ENCODE measurements at places on chromosomes 11 and 22.

- DNase-seq = no peak
These were observed 40.7 kb downstream of the JHY start for GRCh38 chr11:122923302-122923701.

DNA sequence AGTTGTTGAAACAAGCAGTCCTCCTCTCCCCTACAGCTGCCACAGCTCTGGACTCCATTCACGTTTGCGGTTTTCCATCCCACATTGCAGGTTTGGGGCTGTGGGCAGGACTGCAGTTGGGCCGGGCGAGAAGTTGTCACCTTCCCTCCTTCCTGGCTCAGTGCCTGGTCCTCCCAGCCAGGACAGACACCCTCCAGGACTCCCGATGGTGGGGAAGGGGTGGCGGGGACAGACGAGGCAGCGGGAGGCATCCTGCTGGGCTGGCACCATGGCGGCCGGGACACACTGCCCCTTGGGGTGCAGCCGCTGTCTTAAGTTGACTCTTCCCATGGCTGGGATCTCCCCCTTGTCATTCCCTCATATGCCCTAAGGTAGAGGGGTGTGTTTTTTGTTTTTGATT lies 615.2 kb downstream of the BRD1 start:
- DNase-seq = peak; percentile 4

GRCh38 chr22:50660306-50660705 lies 12.3 kb upstream of the SHANK3 start:
- no peak for DNase-seq

DNA sequence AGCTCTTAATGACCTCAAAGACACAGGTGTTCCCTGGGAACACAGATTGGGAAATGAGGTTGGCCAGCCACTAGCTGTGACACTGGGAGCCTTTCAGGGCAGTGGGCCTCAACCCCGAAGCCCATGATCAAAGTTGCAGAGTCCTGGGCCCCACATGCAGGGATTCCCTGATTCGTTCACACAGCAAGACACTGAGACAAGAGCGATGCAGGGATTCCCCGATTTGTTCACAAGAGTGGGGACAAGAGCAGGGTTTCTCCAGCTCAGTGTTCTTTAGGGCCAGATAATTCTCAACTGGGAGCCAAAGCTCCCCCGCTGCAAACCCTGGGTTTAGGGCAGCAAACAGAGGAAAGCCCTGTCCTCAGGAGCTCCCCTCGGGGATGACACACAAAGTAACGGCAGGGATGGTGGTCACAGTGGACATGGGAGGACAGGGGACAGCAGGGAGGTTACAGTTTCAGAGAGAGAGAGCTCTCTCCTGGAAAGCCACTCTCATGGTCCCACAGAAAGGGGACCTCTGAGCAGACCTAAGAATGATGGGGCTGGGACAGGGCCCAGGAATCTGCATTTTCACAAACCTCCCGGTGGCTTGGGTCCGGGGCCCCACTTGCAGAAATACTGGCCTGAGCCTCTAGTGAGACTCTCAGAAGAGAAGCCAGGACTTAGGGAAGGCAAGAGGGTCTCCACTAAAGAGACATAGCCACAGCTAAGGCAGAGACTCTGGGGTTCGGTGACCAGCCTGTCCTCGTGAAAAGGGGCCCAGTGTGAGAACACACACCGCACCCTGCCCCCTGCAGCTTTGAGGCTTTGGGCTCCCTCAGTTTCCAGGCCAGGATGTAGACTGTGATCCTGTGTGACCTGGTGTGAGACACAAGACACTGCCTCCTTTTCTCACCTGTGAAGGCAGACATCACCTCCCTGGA lies 7.4 kb upstream of the GNAZ start:
- peak; percentile 16 for DNase-seq

GRCh38 chr22:23110190-23110921 lies 31.4 kb downstream of the RSPH14 start:
- DNase-seq = no peak

- peak; percentile 93 for DNase-seq
These were observed at the start of gene JAM3 for GRCh38 chr11:134068829-134069425. Gene JAM3 (plus strand): TSS chr11:134069072. CDS start chr11:134069084, 12 bp downstream.

GRCh38 chr22:33539902-33540751 lies 380.1 kb downstream of the LARGE1 start:
- DNase-seq = no peak

DNA sequence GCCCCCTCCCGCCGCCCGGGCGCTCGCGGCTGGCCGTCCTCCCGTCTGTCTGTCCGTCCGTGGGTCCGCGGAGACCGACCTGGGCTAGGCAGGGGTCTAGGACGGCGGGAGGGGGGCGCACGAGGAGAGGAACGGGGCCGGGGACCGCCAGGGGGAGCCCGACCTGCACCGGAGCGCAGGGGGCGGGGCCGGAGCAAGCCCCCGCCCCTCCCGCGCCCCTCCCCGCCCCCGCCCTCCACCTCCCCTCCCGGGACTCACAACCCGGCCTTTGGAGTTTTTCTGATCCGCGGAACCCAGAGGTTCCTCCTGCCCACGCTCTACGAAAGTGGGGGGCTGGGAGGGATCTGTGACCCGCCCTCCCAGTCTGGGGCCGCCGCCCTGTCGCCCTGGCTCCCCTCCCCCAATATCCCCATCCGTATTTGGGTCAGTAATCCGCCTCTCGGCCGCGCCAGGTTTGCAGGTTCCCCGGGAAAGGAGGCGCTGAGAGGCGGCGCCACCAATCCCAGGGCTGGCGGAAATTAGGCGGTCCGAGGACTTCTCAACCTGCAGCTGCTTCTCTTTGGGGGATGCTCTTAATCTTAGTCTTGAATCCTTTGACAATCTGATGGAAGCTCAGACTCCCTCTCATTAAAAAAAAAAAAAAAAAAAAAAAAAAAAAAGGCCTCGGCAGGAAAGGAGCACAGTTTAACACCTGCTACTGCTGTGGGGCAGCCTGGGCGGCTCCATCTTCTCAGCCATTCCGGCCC lies 925 bp upstream of the KCNJ11 start:
- peak; percentile 78 for DNase-seq

All from activated CD4-positive, CD25-positive, alpha-beta regulatory T cell treated with anti-CD3 and anti-CD28 coated beads, Interleukin-2, amount 50 U/mL, for 72 hours (primary cell).